ENCODE measurements at places on chromosomes 3 and 15.
A peak's percentile ranks its signal among the peaks of the same experiment; 100 is the strongest.

GRCh38 chr3:177177749-177178221 lies 19.5 kb downstream of the TBL1XR1 start:
- no peak for DNase-seq

- DNase-seq = peak; percentile 31
Observed at GRCh38 chr3:143851331-143852017, 3.2 kb upstream of the SLC9A9 start.

DNA sequence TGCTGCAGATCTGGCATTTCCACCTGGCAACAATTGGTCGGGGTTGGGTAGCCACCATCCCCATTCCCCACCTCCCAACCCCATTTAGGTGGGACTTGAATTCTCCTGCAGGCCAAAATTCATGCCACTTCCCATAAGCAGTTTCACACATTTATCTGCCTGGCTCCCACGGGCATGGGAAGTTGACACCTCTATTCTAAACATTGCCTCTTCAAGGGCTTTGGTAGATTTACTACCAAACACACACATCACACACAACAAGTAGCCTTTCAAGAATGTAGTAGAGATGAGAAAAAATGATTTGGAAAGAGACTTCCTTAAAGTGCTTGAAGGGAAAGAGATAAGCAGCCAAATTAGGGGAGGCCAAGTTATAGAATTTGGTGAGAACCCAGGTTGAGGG lies 30.9 kb downstream of the ZBTB38 start:
- DNase-seq = no peak

GRCh38 chr3:187750006-187750512 lies 4.8 kb upstream of the BCL6 start:
- no peak for DNase-seq

GRCh38 chr3:100002599-100003350 lies 111.5 kb downstream of the FILIP1L start:
- no peak for DNase-seq

GRCh38 chr3:35968043-35968622 lies 328.8 kb downstream of the ARPP21 start:
- DNase-seq = no peak

DNA sequence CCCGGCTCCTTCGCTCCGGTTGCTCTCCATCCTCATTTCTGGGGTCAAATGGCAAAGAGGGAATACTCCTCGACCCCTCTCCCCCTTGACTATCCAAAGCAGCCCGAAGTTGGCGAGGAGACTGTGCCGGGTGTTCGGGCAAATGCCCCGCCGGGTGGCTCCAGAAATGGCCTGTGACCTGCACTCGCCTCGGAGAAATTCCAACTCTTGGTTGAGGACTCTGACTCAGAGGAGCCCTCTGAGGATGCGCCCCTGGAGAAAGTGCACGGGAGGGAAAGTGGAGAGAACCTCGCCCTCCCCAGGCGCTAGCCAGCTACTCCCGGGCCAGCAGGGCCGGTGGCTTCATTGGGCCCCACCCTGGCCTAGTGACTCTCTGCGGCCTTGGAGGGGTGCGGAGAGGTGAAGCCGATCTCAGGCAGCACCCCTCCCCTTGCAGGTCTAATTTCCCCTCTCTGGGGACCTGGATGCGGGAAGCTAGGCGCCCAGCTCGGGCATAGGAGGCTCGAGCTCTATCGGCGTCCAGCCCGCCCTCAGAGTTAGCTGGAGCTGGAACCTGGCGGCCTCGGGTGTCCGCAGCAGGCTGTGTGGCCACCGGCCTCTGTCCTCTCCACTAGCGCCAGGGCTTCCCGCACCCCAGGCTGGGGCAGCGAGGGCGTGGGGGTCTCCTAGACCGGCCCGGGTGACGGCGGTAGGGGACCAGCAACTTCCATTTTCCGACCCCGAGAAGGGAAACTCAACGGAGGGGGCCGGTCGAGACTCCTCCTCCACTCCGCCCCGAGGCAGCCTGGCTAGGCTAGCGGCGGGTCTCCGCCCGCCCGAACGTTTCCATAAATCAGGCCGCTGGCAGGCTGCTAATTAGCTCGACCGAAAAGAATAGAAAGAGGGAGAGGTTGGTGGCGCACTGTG lies 29.4 kb downstream of the NR2F2 start:
- peak; percentile 72 for DNase-seq

DNA sequence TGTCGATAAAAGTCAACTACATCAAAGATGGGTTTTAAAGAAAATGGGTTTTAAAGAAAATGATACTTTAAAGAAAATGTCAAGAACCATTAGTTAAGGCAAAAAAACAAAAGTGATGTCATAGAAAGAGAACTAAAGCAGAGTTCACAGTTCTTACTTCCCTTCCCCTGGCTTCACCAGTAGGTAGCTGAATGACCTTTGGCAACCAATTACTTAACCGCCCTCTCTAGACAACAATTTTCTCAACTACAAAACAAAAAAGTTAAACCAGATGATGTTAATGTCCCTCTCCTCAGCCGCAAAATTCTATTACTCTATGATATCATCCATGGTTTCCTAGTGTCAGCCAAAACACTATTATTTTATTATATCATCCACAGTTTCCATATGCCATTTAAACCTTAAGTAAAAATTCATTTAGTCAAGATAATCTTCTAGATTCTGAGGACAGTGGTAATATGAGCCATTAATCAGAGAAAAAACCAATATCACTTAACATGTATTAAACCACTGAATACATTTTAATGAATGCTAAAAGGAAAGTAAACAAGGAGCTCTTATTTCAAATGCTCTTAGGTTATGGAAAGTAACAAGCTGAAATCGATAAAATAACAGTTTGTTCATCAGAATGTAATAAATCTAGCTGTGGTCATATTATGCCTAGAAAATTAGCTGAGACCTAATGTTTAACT lies 13.1 kb downstream of the RYK start:
- DNase-seq = no peak

- no peak for DNase-seq
Observed at GRCh38 chr15:51672155-51672687, 9.1 kb upstream of the SCG3 start.

- DNase-seq = no peak
Observed at GRCh38 chr15:37041042-37041441, 59.3 kb downstream of the MEIS2 start.

- DNase-seq = no peak
Observed at GRCh38 chr15:94398001-94398400, 166.6 kb downstream of the MCTP2 start.

GRCh38 chr3:94115482-94115881 lies 52.6 kb downstream of the NSUN3 start:
- peak; percentile 24 for DNase-seq

DNA sequence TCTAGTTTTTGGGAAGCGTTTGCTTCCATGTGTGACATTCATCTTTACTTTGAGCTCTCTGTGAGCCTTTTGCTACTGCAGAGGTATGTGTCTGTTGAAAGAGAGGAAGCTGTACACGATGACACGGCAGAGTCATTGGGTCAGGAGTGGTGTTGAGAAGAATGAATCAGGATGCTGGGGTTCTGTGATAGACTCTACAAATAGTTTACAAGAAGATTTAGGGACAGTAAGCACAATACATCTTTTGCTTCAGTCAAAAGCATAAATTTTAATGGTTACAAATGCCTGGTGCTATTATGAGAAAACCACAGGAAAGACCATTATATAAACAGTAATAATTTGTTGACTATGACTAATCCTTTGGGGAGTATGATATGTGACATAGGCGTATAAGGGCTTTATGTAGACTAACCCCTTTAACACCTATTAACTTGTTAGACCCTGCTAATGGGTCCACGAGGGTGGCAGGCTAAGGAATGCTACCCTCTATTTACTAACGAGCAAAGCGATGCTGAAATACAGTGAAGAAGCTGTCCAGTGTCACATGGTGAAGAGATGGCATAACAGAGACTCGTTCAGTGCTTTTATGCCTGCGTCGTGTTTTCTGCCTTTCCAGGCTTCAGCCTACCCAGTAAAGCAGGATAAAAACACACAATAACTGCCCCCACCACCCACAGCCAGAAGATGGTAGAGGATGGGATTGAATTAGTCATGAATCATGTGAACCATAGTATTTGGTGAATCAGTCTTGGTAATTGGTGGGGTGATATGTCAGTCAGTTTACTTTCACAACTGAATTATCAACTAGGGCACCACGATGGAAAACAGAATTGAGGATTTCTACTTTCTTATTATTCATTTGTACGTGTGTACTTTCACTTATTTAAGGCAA lies 118.8 kb downstream of the LPP start:
- no peak for DNase-seq
